ENCODE measurements at places on chromosomes 2 and 18.

DNA sequence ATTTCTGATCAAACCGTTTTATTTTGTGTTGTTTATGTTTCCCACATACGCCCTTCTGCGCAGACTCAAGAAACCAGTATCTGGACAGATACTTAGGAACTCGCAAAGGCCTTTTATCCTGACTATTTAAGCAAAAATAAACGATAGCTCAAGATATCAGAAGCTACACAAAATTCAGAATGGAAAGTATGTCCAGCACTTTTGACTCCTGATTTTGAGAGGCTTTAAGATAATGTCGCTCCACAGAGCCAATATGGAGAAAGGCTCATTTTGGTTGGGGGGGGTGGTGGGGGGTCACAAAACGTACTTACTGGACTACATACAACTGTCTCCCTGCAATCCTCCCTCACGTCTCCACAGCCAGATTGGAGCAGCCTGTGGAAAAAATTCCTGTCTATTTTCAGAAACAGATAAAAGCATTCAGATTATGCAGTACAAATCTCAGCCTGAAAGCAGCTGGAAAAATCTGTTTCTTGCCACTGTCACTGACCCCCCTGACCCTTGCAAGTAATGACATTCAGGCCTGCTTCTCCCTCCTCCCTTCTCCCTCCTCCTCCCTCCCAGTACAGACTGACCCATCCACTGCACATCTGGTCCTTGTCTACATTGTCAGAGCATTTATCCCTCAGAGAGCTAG lies 34.9 kb upstream of the LCLAT1 start:
- no peak for DNase-seq

DNA sequence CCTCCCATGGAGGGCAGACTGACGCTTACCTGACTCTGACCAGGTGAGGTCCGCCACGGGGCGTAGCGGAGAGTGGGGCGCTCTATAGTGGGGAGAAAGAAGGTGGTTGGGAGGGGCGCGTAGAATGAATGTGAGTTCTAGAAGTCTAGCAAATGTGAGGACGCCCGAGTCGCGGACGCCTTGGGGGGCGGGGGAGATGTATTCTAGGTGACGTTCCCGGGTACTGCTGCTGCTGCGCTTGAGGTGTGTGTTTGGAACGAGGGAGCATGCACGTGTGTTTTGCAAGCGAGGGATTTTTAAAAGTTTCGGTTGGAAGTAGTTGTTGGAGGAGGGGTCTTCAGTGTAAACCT lies 758 bp downstream of the RIF1 start:
- peak; percentile 9 for DNase-seq

GRCh38 chr2:65292106-65292400 lies 64.4 kb downstream of the ACTR2 start:
- no peak for DNase-seq

- DNase-seq = no peak
These were observed 10.3 kb downstream of the GALNT14 start for GRCh38 chr2:31127931-31128330.

GRCh38 chr2:107719836-107720235 lies 106.9 kb upstream of the RGPD4 start:
- DNase-seq = no peak

DNA sequence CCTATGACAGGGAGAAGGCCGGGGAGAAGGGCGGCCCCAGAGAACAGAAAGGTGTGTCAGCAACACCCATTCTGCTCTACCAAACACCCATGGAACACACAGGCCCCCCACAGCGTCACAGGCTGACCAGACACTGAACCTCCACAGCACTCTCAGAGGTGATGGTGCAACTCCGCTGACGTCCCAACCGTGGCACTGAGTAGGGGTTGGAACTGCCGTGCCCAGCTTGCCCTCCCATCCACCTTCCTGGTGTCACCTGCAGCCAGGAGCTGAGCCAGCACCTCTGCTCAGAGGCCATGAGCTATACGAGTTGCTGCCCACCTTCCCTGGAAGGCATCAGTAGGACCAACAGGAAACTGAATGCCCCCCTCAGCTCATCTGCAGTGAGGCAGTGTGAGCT lies 412.9 kb upstream of the SALL3 start:
- no peak for DNase-seq

DNA sequence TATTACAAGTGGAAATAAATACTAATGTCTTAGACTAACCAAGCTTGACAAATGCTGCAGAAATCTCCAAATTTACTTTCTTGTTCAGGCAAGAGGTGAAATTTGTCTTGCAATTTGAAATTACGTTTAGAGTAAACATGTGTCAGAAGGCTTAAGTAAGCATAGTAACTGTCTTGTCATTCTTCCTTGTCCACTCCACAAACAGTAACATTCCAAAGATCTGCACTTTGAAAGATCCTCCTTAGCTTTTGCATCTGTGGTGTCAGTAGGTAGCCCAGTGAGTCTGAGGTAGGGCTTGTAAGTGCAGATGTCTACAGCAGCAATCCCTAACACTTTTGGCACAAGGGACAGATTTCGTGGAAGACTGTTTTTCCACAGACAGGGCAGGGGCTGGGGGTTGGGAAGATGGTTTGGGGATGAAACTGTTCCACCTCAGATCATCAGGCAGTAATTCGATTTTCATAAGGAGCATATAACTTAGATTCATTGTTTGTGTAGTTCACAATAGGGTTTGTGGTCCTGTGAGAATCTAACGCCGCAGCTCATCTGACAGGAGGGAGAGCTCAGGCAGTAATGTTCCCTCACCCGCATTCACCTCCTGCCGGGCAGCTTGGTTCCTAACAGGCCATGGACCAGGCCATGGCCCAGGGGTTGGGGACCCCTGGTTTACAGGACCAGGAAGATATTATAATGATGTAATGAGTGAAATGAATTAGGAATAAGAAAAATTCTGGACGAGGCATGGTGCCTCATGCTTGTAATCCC lies 18.6 kb downstream of the RASGRP3 start:
- no peak for DNase-seq

- DNase-seq = no peak
These were observed 315.2 kb upstream of the ZEB2 start for GRCh38 chr2:144834998-144835633.

DNA sequence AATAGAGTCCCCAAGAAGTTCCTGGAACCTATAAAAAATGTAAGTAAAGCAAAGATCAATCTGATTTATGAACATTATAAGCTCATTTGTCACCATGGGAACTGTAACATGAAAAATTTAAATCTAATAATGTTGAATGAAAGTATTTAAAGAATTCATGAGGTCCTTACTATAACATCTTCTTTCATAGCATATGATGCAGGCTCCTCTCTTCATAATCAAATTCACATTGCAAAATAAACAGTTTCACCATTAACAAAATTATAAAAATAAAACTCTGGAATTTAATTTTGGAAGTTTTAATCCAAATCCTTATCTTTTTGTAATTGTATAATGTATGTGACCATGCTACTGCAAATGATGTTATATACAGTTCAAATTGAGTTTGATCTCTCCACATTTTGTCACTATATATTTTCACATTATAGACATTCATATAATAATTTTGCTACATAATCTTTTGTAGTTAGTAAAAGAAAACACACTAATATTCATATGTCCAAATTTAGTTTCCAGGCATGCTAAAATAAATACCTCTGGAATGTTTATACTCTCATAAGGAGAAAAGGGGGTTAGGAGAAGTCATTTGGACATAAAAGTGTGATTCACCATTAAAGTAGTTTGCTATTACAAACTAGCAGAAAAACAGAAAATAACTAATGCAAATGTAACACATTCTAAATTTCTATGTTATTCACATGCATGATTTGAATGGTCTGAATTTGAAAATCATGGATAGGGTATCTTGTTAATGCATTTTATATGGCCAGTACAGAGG lies 954.1 kb downstream of the DSC3 start:
- no peak for DNase-seq
